ENCODE measurements at places on chromosomes 12 and 14.

- DNase-seq, result no peak
Observed at GRCh38 chr12:131564845-131565244, 146.0 kb upstream of the SFSWAP start.

GRCh38 chr12:129208566-129208965, 355.3 kb downstream of the GLT1D1 start:
- no peak for DNase-seq

DNA sequence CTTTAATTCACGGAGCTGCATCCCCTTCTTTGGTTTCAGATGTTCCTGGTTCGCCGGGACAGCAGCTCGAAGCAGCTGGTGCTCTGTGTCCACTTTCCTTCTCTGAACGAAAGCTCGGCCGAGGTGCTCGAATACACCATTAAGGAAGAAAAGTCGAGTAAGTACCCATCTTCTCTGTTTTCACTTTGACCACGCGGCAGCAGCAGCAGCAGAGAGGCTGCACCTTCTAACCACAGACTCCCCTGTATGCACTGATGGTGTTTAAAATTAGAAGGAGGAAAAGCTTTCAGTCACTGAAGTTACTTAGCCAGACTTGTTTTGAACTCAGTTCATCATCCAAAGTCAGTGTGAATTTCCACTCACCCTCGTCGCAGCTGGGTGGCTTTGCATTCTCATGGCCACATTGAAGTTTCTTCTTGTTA, 63.8 kb downstream of the RIN3 start:
- DNase-seq, result no peak

- DNase-seq, result no peak
Observed at GRCh38 chr12:46950094-46950493, 124.3 kb upstream of the SLC38A4 start.

GRCh38 chr14:91113829-91114078, at the start of gene DGLUCY:
DGLUCY (plus strand) TSS chr14:91114073; CDS start chr14:91160295, 46,222 bp downstream.
- no peak for DNase-seq

GRCh38 chr14:102556098-102556677, 36.3 kb upstream of the RCOR1 start:
- DNase-seq, result no peak

- no peak for DNase-seq
Observed at GRCh38 chr12:118727196-118727978, 254.0 kb upstream of the SRRM4 start.

- DNase-seq, result no peak
Observed at GRCh38 chr12:25884024-25884919, 74.2 kb upstream of the RASSF8 start.

DNA sequence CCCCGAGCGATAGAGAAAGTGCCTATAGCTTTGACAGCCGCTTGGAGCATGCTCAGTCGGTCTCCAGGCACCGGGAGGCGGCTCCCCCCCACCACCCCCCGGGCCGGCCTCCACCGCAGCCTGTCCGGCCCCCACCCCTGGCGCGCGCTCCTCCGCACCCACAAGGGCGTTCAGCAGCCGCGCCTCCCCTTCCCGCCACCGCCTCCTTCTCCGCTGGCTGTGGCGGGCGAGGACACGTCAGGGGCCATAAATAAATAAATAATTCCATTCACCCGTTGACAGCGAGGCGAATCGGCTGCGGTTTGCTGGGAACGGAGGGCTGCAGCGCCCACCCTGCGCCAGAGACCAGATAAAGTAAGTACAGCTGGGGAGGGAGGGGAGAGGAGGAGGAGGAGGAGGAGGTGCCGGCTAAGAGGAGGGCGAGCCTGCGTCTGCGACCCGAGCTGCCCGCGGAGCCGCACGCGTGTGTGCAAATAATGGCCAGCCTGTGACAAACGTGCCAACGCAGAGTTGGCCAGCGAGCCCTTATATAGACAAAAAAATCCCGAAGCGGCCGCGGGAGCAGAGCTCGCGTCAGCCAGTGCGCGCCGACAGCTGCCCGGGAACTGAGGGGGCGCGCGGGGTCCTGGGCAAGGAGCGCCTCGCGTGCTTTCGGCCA, at the start of gene SLC16A7:
SLC16A7 (plus strand) TSS at position 147 of the 658 bp plus-strand sequence. CDS start 108,773 bp downstream, outside the sequence.
- DNase-seq, result peak; percentile 75

Measured in activated T-cell treated with anti-CD3 and anti-CD28 coated beads for 4 hours (primary cell).